Endothelial cell of umbilical vein (primary cell): ENCODE measurements at places on chromosomes 2 and 18. TPM values are rescaled to one million over a fixed set of nuclear protein-coding genes. Genes with fewer than 3 reads are reported as not detected.
A peak's percentile ranks its signal among the peaks of the same experiment; 100 is the strongest.

Gene SPDYA
- 0.06 TPM in 2 replicates for polyA plus RNA-seq

Gene RNF152
- polyA plus RNA-seq: 16.0 and 20.8 TPM in 2 replicates

Gene ACTR1B
- polyA plus RNA-seq: 60.9 and 68.4 TPM in 2 replicates

Gene RAB27B
- polyA plus RNA-seq: not detected in 2 replicates

Gene TIMM21
- polyA plus RNA-seq: 17.7 and 22.9 TPM in 2 replicates

Gene TMEM178A
- 1.5 and 1.7 TPM in 2 replicates for polyA plus RNA-seq

Gene NCL
- polyA plus RNA-seq: 14.9 and 35.3 TPM in 2 replicates

GRCh38 chr2:235605312-235606003 is 111.6 kb downstream of the AGAP1 start:
- no peaks in the 10 kb centered on the region for H3K27me3 ChIP-seq
- H3K4me1 ChIP-seq: no peaks in the 10 kb centered on the region
- H3K27ac ChIP-seq: no peak overlapping the region
- no peaks in the 10 kb centered on the region for H3K36me3 ChIP-seq

- no peaks in the 10 kb centered on the region for H3K27me3 ChIP-seq
- H3K36me3 ChIP-seq: no peaks in the 10 kb centered on the region
- DNase-seq: no peak
- H3K4me1 ChIP-seq: no peaks in the 10 kb centered on the region
Observed at GRCh38 chr2:31888550-31888949, 122.3 kb downstream of the MEMO1 start.

- peaks cover 9% of the 10 kb centered on the region for H3K4me1 ChIP-seq
- peak overlapping the region; percentile 38 for H3K4me3 ChIP-seq
- H3K27me3 ChIP-seq: peaks cover 98% of the 10 kb centered on the region
- DNase-seq: no peak
- no peaks in the 10 kb centered on the region for H3K36me3 ChIP-seq
Observed at GRCh38 chr2:222304737-222305515, 6.1 kb upstream of the PAX3 start.

DNA sequence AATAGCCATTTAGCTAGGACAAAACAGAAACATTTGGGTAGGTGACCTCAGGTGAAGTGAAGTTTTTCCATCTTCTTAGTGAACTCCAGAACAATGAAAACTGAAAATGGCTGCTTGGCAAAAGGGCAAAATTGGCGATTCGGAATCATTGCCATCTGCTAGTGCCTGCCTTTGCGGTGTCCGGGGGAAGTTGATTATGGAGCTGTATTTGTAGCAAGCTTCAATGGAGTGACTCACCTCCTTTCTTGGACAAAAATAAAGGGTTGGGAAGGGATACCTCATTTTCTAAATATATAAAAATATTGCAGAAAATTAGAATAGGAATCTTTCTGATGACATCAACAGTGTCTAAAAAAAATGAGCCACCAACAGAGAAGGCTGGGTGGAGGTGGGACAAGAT is 460.5 kb downstream of the TGIF1 start:
- H3K4me3 ChIP-seq: no peak overlapping the region
- no peak overlapping the region for H3K27ac ChIP-seq
- H3K36me3 ChIP-seq: no peaks in the 10 kb centered on the region
- no peaks in the 10 kb centered on the region for H3K4me1 ChIP-seq

DNA sequence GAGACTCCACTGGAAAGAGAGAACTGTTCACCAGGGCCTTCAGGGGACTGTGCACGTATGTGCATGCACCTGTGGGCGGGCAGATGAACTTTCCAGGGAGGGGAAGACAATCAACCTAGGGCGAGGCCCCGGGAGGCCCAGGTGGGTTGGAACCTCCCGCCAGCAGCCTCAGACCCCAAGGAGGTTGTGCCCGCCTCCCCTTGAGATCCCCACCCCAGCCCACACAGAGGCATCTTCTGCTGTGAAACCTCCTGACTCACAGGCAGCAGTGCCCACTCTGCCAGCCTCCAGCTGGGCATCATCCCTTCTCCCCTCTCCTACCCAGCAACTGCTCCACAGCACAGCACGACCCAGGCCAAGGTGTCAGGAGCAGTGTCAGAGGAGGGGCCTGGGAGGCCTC is 54.4 kb downstream of the FAM178B start:
- no peaks in the 10 kb centered on the region for H3K4me1 ChIP-seq
- DNase-seq: no peak
- H3K4me3 ChIP-seq: no peak overlapping the region
- peaks cover 4% of the 10 kb centered on the region for H3K27me3 ChIP-seq
- no peaks in the 10 kb centered on the region for H3K36me3 ChIP-seq

GRCh38 chr2:178280244-178280852 is 86.0 kb downstream of the OSBPL6 start:
- no peak overlapping the region for H3K4me3 ChIP-seq
- peaks cover 22% of the 10 kb centered on the region for H3K4me1 ChIP-seq
- H3K36me3 ChIP-seq: no peaks in the 10 kb centered on the region
- peak; percentile 71 for DNase-seq
- no peak overlapping the region for H3K27ac ChIP-seq

DNA sequence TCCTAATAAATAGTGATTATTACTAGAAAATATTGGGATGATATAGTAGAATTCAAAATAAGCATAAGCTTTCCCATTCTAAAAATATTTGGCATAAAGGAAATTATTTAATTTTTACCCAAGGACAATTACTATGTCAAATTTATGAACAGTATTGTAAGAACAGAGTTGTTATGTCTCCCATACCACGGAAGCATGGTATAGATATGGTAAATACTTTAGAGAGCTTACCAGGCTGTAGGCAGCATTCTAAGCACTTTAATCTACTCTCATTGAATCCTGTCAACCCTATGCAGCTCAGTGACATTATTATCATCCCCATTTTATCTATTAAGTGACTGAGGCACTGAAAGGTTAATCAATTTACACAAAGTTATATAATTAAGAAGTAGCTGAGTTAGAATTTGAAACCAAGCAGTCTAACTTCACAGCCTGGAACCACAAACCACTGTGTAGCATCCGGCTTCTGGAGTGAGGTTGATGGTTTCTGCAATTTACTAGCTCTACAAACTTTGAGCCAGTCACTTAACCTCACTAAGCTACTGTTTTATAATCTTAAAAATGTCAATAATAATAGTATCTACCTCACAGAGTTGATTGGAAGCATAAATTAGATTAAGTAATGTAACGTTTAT is 323.7 kb downstream of the ARHGAP15 start:
- H3K4me3 ChIP-seq: no peak overlapping the region
- no peaks in the 10 kb centered on the region for H3K27me3 ChIP-seq
- H3K4me1 ChIP-seq: peaks cover 11% of the 10 kb centered on the region
- DNase-seq: no peak

DNA sequence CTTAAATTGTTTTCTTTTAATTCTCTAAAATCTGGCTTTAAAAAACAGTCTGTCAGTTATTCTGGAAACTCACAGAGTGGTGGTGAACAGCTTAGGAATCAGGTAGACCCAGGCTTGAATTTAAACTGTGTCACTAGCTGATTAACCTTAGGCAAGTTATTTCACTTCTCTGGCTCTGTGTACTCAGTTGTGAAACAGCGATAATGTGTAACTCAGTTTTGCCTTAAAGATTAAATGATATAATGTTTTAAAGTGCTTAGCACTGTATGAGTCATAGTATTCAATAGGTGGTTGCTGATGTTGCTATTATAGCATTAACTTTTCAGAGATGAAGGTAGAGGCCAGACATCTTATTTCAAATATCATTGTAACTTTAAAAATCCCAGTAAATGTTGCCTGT is 40.7 kb downstream of the PKP4 start:
- no peaks in the 10 kb centered on the region for H3K36me3 ChIP-seq
- H3K4me3 ChIP-seq: no peak overlapping the region
- no peaks in the 10 kb centered on the region for H3K27me3 ChIP-seq
- H3K4me1 ChIP-seq: peaks cover 2% of the 10 kb centered on the region
- H3K27ac ChIP-seq: no peak overlapping the region
- peak; percentile 12 for DNase-seq

DNA sequence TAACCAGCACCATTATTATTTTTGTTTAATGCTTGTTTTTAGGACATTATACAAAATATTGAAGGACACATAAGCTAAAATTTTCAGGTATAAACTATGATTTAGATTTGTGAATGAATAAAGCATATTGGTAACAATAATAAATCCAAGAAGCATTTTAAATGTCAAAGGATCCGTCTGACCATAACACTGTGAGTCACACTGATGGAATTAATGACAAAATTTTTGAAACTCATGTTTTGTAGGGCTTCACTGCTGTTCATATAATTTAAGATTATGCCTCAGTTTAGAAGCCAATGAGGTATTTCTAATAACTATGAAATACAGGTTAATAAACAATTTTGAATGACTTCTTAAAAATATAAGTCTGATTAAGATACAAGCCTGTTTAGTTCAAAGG is 124.6 kb downstream of the TMEFF2 start:
- H3K4me3 ChIP-seq: no peak overlapping the region
- no peaks in the 10 kb centered on the region for H3K36me3 ChIP-seq
- DNase-seq: no peak
- no peak overlapping the region for H3K27ac ChIP-seq

GRCh38 chr2:150030436-150031190 is 443.0 kb upstream of the MMADHC start:
- no peaks in the 10 kb centered on the region for H3K27me3 ChIP-seq
- DNase-seq: no peak
- no peak overlapping the region for H3K27ac ChIP-seq
- no peaks in the 10 kb centered on the region for H3K36me3 ChIP-seq
- H3K4me3 ChIP-seq: no peak overlapping the region

DNA sequence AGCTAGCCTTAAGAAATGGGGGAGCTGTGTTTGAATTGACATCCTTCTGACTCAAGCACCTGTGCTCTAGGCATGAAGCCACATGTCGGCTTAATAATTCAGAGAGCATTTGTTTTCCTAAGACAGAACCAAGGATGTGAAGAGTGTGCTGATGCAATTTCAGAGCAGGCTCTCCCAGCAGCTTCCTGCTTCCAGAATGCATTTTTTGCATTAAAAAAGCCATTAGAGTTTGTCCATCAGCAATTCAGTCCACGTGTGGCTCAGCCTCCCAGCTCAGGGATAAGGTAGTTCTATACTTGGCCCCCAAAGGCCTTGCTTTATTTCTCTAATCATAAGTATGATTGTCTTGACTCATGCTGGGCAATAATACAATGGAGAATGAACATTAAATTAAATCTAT is 37.7 kb downstream of the DOCK10 start:
- H3K4me3 ChIP-seq: no peak overlapping the region
- no peak for DNase-seq
- peaks cover 4% of the 10 kb centered on the region for H3K4me1 ChIP-seq

- H3K27me3 ChIP-seq: no peaks in the 10 kb centered on the region
- no peak for DNase-seq
- no peak overlapping the region for H3K4me3 ChIP-seq
- no peaks in the 10 kb centered on the region for H3K4me1 ChIP-seq
- H3K27ac ChIP-seq: no peak overlapping the region
Observed at GRCh38 chr18:70197844-70198243, 7.6 kb downstream of the RTTN start.

DNA sequence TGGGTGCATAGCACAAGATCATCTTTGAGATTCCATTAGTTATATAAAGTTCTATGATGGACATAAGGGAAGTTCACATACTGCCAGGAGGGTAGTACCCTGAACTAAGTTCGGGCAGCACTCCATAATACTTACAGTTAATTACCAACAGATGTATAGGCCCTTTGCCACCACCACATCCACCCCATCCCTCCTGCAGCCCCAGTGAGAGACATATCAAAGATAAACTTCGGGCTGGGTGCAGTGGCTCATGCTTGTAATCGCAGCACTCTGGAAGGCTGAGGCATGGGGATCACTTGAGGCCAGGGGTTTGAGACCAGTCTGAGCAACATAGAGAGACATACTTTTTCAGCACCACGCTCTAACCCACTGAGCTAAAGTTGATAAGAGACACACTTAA is 46.4 kb upstream of the NPAS2 start:
- DNase-seq: no peak
- H3K27ac ChIP-seq: no peak overlapping the region
- H3K4me3 ChIP-seq: no peak overlapping the region
- H3K36me3 ChIP-seq: no peaks in the 10 kb centered on the region

DNA sequence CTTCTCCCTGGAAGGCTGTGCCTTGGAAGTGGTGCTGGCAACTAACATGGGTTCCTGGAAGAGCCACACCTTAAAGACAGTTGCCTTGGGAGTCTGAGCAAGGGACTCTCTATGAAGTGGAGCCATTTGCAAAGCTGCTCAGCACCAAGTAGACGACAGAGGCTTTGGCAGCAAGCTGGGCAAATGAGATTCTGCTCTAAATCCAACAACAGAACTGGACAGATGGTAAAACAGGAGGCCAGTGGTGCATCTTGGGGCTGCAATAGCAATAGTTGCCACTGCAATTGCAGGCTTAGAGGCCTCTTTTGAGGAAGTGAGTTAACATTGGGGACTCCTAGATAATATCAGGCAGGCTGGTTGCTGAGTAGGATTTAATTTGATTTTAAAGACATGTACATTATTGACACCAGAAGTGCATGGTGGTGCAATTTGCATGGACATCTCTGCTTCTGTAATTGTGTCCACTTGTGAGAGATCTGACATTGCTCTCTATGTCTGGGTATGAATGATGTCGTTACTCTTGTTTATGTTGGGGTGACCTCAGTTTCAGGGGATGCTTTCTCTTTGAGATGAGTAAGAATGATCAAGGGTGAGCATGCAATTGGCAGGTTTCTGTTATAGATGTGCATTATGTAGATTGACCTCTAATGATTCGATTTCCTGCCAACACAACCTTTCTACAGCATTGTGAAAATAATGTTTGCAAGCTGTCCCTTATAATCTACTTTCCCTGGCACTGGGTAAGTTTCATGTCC is 568.3 kb upstream of the MEX3C start:
- H3K27ac ChIP-seq: no peak overlapping the region
- no peaks in the 10 kb centered on the region for H3K4me1 ChIP-seq
- H3K27me3 ChIP-seq: no peaks in the 10 kb centered on the region
- no peak for DNase-seq

DNA sequence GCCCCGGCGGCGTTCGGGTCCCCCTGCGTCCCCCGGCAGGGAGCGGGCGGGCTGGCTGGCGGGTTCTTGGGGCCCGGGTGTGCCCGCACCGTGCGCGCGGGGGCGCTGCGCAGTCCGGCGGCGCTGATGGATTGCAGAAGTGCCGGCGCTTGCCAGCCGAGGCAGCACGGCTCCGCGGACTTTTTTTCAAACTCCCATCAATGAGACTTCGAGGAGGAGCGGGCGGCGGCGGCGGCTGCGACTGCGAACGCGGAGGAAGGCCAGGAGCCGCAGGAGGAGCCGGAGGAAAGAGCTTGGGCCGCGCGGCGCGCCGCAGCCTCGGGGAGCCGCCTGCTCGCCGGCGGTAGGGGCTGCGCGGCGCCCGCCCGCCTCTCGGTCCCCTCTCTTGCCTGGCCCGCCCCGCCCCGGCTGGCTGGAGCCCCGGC is at the start of gene GLI2:
TSS of gene GLI2 (plus strand) at position 123 of the 425 bp plus-strand sequence. CDS start 61,453 bp downstream, outside the sequence.
- peaks cover 63% of the 10 kb centered on the region for H3K27me3 ChIP-seq
- no peaks in the 10 kb centered on the region for H3K36me3 ChIP-seq
- H3K27ac ChIP-seq: no peak within 1 kb of the TSS

- H3K4me3 ChIP-seq: no peak overlapping the region
- no peaks in the 10 kb centered on the region for H3K4me1 ChIP-seq
- no peak overlapping the region for H3K27ac ChIP-seq
- H3K36me3 ChIP-seq: no peaks in the 10 kb centered on the region
Observed at GRCh38 chr2:204177977-204178522, 241.5 kb downstream of the ICOS start.
